CD4-positive, alpha-beta T cell (primary cell): ENCODE measurements at places on chromosomes 12 and 14. TPM values are rescaled to one million over a fixed set of nuclear protein-coding genes. Genes with fewer than 3 reads are reported as not detected.

GRCh38 chr12:51977320-51977753 lies 25.8 kb downstream of the ACVR1B start:
- DNase-seq, result no peak
- no peak overlapping the region for H3K27ac ChIP-seq
- H3K4me1 ChIP-seq, result peaks cover 48% of the 10 kb centered on the region
- H3K27me3 ChIP-seq, result no peaks in the 10 kb centered on the region
- H3K4me3 ChIP-seq, result no peak overlapping the region

Gene KRT2
- total RNA-seq, result 2.1 TPM

DNA sequence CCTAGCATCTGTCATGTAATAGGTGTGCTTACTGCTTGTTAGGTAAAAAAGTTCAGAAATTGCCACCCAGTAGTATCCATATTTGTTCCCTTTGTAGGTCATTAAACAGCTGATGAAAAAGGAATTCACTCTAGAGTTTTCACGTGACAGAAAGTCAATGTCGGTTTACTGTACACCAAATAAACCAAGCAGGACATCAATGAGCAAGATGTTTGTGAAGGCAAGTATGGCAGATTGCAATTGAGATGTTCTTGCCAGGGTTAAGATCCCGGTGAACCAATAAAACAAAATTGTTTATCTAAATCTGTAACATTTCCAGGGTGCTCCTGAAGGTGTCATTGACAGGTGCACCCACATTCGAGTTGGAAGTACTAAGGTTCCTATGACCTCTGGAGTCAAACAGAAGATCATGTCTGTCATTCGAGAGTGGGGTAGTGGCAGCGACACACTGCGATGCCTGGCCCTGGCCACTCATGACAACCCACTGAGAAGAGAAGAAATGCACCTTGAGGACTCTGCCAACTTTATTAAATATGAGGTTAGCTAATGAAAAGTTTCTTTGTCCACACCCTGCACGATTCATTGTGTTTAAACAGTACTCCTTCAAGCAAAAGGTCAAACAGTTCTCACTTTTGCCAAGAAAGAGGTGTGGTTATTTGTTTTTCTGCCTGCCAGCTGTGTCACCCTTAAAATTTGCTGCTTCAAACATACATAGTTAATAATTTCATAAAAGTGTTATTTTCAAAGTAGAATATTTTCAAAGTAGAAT lies 58.3 kb downstream of the ATP2A2 start:
- H3K27me3 ChIP-seq, result no peaks in the 10 kb centered on the region
- no peaks in the 10 kb centered on the region for H3K4me1 ChIP-seq
- H3K4me3 ChIP-seq, result no peak overlapping the region
- DNase-seq, result no peak

DNA sequence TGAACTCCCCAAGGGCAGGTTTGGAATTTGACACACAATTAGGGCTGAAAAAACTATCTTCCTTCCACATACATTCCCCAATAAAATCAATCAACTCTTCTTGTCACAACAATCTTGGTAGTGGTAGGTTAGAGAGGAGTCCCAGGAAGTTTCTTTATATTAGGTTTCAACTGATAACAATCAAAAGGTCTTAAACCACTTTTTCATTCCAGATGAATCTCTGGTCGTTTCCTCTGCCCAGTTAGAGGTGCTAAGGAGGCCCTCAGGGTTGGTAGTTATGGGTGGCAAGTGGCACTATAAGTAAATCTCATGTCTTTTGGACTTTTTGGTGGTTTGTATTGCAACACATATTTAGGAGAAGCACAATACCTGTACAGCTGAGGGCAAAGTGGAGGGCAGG lies 1.7 kb upstream of the SLC38A2 start:
- DNase-seq, result no peak
- peaks cover 17% of the 10 kb centered on the region for H3K36me3 ChIP-seq
- H3K27me3 ChIP-seq, result no peaks in the 10 kb centered on the region
- H3K4me1 ChIP-seq, result peaks cover 19% of the 10 kb centered on the region
- H3K27ac ChIP-seq, result no peak overlapping the region

GRCh38 chr12:12899530-12900380 lies 8.4 kb downstream of the GPRC5A start:
- H3K4me3 ChIP-seq, result no peak overlapping the region
- H3K36me3 ChIP-seq, result no peaks in the 10 kb centered on the region
- no peak for DNase-seq
- H3K27me3 ChIP-seq, result peaks cover 2% of the 10 kb centered on the region
- no peak overlapping the region for H3K27ac ChIP-seq
- H3K4me1 ChIP-seq, result no peaks in the 10 kb centered on the region

DNA sequence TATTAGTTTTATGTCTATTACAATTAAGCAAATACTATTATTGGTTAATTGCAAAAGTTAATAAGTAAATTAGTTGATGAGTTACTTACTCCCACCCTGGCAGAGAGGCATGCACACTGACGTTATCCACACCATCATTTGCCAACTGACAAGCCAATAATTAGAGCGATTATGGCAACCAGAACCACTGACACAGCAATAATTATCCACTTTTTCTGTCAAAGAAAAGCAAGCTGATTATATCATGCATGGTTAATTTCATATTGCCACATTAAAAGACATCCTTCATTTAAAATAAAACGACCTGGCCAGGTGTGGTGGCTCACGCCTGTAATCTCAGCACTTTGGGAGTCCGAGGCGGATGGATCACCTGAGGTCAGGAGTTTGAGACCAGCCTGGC lies 43.1 kb downstream of the STX2 start:
- no peak overlapping the region for H3K4me3 ChIP-seq
- H3K36me3 ChIP-seq, result peaks cover 35% of the 10 kb centered on the region
- no peak overlapping the region for H3K27ac ChIP-seq
- peaks cover 13% of the 10 kb centered on the region for H3K4me1 ChIP-seq
- DNase-seq, result no peak
- no peaks in the 10 kb centered on the region for H3K27me3 ChIP-seq

- H3K4me3 ChIP-seq, result no peak overlapping the region
- H3K36me3 ChIP-seq, result no peaks in the 10 kb centered on the region
- no peaks in the 10 kb centered on the region for H3K27me3 ChIP-seq
- DNase-seq, result no peak
- H3K4me1 ChIP-seq, result no peaks in the 10 kb centered on the region
These were observed 17.3 kb upstream of the KCNA1 start for GRCh38 chr12:4892418-4892817.

- no peak overlapping the region for H3K4me3 ChIP-seq
- no peaks in the 10 kb centered on the region for H3K4me1 ChIP-seq
- H3K36me3 ChIP-seq, result no peaks in the 10 kb centered on the region
These were observed 13.5 kb downstream of the MIA2 start for GRCh38 chr14:39247256-39247655.

Gene MMP17
- total RNA-seq, result 0.27 TPM

GRCh38 chr12:49279706-49280159 lies 14.9 kb downstream of the TUBA1C start:
- H3K4me3 ChIP-seq, result no peak overlapping the region
- no peak overlapping the region for H3K27ac ChIP-seq
- no peak for DNase-seq
- H3K4me1 ChIP-seq, result no peaks in the 10 kb centered on the region

Gene CLEC1A
- total RNA-seq, result not detected

DNA sequence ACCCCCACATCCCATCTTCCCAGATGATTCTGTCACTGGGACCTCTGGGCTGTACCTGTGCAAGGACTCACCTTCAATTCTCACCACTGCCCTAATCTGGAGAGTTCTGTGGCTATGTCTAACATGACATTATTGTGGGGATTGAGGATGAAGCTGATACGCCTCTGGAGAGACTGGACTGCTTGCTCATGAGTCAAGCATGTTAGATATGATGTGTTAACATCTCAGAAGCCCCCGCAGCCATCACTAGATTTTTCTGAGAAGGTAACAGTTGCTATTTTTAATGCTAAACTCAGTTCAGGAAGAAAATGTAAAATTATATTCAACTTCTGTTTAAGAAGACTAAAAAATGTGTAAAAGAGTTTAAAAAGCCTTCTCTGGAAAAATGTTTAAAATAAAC lies 25.7 kb downstream of the JKAMP start:
- H3K4me1 ChIP-seq, result no peaks in the 10 kb centered on the region
- peaks cover 4% of the 10 kb centered on the region for H3K27me3 ChIP-seq
- no peak for DNase-seq
- H3K36me3 ChIP-seq, result no peaks in the 10 kb centered on the region
- H3K4me3 ChIP-seq, result no peak overlapping the region
- no peak overlapping the region for H3K27ac ChIP-seq

GRCh38 chr14:91889477-91890211 lies 22.3 kb upstream of the TC2N start:
- H3K27me3 ChIP-seq, result no peaks in the 10 kb centered on the region
- H3K4me1 ChIP-seq, result peaks cover 53% of the 10 kb centered on the region
- no peaks in the 10 kb centered on the region for H3K36me3 ChIP-seq
- peak overlapping the region; percentile 40 for H3K27ac ChIP-seq
- H3K4me3 ChIP-seq, result no peak overlapping the region
- no peak for DNase-seq

DNA sequence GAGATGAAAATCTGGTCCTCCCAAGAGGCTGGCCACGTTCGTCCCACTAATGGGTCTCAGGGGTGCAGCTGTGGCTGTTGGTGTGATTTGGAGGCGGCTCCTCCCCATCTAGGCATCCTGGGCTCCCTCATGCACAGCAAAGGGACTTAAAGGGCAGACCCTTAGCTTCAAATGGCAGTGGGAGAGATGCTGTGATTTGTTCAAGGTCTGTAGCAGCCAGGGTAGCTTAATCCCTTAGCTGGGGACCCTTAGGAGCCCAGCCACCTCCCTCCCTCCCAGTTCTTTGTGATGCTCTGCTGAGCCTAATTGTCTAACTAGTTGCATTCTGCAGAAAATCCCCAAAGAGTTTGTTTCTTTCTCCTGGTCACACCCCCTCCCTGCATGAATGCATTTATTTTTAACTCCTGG lies 18.3 kb downstream of the DYRK4 start:
- H3K36me3 ChIP-seq, result no peaks in the 10 kb centered on the region
- no peak overlapping the region for H3K4me3 ChIP-seq
- no peaks in the 10 kb centered on the region for H3K4me1 ChIP-seq
- no peak for DNase-seq
- H3K27me3 ChIP-seq, result peaks cover 6% of the 10 kb centered on the region
- no peak overlapping the region for H3K27ac ChIP-seq

GRCh38 chr12:57993030-57993429 lies 51.7 kb downstream of the ATP23 start:
- no peaks in the 10 kb centered on the region for H3K4me1 ChIP-seq
- H3K27me3 ChIP-seq, result no peaks in the 10 kb centered on the region
- H3K4me3 ChIP-seq, result no peak overlapping the region
- no peak overlapping the region for H3K27ac ChIP-seq
- DNase-seq, result no peak

DNA sequence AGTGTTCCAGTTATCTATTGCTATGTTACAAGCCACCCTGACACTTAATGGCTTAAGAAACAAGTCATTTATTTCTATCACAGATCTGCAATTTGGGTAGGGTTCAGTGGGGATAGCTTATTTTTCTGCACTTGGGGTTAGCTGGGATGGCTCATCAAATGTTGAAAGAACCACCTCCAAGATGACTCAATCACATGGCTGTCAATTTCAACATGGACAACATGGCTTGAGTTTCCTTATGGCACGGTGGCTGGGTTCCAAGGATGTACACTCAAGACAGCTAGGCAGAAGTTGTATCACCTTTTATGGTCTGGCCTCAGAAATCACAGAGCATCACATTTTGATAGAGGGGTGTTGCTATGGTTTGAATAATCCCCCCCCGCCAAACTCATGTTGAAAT lies 24.5 kb upstream of the IGF1 start:
- H3K4me1 ChIP-seq, result no peaks in the 10 kb centered on the region
- no peaks in the 10 kb centered on the region for H3K36me3 ChIP-seq
- no peak overlapping the region for H3K27ac ChIP-seq
- no peak overlapping the region for H3K4me3 ChIP-seq
- DNase-seq, result peak; percentile 32

GRCh38 chr14:75673345-75674035 lies 12.4 kb downstream of the TTLL5 start:
- H3K27ac ChIP-seq, result no peak overlapping the region
- no peak for DNase-seq
- no peaks in the 10 kb centered on the region for H3K4me1 ChIP-seq
- H3K27me3 ChIP-seq, result no peaks in the 10 kb centered on the region

DNA sequence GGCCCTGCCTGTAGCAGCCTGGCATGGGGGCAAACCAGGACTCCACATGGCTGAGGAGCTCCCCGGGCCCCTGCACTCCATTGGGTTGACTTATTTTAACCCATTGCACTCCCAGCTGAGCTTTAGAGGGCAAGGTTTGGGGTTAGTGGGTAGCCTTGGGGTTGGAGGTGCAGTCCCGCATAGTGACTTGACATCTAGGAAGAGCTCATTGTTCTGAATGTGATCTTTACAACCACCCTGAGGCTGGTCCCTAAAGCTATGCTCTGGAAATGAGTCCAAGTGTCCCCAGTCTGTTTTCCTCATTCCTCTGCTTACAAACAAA lies 36.4 kb downstream of the NFKBIA start:
- no peak overlapping the region for H3K27ac ChIP-seq
- no peak overlapping the region for H3K4me3 ChIP-seq
- H3K36me3 ChIP-seq, result no peaks in the 10 kb centered on the region
- DNase-seq, result no peak
- no peaks in the 10 kb centered on the region for H3K27me3 ChIP-seq

DNA sequence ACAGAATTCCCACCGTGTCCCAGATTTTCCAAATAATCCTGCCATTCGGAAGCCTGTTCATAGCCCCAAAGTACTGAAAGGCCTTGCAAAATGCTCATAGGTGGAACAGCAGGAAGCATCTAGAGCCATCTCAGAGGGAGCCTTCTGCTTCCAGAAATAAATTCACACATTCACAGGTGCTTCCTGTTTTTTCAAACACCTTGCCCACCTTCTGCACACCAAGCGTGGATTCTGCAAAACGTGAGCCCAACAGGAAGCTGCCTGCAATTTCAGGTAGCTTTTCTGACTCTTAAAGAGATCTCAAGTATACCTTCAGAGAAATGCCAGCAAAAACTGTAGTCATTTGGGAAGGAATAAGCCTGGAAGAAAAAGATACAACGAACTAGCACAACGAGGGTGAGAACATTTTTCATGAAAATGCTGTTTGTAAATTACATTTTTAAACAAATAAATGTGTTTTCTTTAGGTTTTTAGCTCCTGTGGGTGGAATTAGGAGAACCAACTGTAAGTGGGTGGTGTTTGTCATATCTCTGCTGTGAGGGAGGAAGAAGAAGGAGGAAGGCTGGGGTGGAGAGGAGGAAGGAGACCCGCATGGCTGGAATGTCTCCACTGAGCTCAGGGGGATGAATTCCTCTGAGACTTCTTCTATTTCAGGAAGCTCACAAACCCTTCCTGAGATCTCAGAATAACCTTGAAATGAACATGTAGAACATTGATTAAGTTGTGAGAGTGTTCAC lies at the start of gene IFNG-AS1:
Gene IFNG-AS1, plus strand, starts transcription at position 264 of the 737 bp plus-strand sequence.
- H3K4me3 ChIP-seq, result peak within 1 kb of the TSS; percentile 40
- H3K4me1 ChIP-seq, result peaks cover 26% of the 10 kb centered on the region
- no peak within 1 kb of the TSS for H3K27ac ChIP-seq
- H3K36me3 ChIP-seq, result no peaks in the 10 kb centered on the region
- DNase-seq, result no peak

Gene LRIG3
- total RNA-seq, result not detected

Gene APOF
- not detected for total RNA-seq
